Cardiac fibroblast (primary cell): ENCODE measurements at places on chromosomes 12 and 14.

- peak; percentile 97 for DNase-seq
These were observed 10.3 kb upstream of the SERPINA3 start for GRCh38 chr14:94601884-94602391.

- DNase-seq, result no peak
These were observed 410.6 kb downstream of the DAD1 start for GRCh38 chr14:22178333-22178839.

DNA sequence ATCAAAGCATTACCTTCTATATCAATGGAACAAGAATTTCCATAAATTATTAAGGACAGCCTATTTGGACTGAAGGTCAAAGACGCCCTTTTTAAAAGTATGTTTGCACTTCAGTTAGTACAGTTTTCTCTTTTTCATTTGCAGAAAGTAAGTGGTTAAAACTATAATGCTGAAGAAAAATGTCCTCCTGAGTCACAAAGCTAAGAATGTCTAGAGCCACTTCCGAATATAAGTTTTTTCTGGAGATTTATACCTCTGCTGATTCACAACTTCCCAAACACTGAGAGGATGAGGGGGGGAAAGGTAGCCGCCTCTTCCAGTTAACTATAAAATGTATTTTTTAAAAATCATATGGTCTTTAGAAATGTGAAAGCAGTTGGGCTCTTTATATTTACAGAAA lies 84.9 kb downstream of the DUSP6 start:
- DNase-seq, result no peak

GRCh38 chr12:79725987-79726386 lies 35.2 kb upstream of the PAWR start:
- DNase-seq, result peak; percentile 85
